Thyroid gland (tissue), 4 donors: ENCODE measurements at places on chromosomes 3 and 15.

GRCh38 chr3:70740872-70741271 is 428.4 kb upstream of the MDFIC2 start:
- DNase-seq: no peak

DNA sequence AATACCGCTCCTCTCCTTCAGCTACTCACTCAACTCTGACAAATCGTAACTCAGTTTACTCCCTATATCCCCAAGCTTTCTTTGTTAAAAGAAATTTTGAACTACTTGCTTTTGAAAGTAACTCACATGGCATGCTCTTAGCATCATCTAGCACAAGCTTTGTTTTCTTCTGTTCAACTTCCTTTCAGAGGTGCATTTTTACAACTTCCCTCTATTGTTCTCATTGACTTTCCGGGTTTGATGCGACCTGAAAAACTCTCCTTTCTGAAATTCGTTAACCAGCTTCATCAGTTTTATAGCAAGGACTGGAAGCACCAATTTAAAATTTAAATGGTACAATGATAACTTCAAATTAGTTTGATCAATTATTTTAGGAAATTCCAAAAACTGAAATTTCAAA is 629.5 kb upstream of the TGFBR2 start:
- DNase-seq: no peak

DNA sequence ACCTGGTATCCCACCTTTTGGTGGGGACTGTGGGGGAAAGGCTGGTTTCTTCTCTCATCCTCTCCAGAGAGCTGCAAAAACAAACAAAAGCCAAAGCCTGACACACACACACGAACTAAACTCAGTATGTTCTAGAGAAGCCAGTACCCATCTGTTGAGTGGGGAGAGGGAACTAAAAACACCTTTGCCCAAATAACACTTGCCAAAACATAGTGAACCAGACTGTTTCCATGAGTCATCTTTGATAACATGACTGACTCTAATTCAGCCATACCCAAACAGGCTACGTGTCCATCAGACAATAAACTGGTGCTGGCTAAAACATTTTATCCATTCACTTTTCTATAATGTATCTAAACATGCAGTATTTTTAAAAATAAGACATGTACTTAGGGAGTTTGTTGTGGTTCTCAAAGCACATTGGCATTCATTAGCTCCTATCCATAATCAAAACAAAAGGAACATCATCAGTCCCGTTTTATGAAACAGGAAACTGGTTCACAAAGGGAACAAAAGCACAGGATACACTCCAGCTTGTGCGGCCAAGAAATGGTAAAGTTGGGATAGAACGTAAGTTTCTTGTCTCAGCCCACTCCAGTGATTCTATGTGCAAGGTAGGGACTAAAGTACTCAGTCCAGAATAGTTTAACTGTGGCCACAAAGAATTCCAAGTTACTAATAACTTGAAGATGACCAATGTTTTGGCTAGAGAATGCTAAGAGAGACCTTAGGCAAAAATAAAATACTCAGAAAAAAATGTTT is 16.1 kb downstream of the LYSMD2 start:
- DNase-seq: no peak

- no peak for DNase-seq
Measured at GRCh38 chr3:59549962-59550361, 500.1 kb upstream of the CFAP20DC start.

DNA sequence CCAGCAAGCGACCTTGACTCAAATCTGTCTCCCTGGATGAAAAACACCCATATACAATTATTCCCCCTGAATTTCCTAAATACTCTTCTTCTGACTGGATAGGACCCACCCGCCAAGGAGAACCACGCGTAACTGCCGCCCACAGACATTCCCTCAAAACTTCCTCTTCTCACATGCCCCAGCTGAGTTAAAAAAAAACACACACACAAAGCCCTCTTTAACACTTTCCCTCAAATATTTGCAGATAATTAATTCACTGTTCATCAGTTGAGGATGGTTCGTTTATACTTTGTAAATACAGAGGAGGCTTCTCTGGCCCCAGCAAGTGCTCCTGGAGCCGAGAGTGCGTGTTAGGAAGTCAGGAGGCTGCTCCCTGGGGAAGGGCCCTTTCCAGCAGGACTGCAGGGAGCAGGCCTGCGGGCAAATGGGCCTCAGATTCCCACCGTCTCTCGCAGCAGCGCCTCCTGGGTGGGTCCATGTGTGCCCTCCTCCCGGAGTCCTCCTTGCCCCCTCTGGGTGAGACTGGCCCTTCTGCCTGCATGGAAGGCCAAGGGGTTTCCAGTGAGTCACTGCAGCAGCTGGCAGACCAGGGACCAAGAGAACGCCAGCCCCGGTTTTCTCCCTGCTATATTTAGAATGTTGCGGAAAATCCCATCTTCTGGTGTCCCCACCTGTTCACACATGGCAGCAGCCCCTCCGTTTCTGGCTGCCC is 46.8 kb downstream of the MGLL start:
- DNase-seq: no peak

DNA sequence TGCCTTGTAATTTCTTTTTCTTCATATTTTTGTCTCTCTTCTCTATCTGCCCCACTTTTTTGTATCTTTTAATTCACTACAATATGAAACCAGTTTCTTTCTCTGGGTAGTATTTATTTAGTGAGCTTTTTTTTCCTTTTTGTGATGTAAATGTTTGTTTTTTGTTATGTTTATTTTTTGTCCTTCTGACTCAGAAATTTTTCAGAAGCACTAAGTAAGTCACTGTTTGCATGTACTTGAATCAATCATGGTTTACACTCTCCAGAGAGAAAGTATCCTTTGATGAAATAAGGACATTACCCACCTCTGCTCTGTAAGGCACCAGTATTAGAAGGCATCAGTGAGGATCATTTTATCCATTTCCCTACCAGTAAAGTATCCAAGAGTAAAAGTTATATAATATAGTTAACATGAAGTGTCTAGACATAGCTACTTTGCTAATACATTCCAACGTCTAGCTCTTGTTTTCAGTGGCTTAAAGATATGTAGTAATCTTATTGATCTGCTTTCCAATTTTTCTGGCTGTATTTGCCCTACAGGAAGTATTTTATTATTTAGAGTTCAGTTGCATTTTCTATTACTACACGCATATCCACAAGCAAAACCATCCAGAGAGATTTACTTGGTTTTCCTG is 25.4 kb downstream of the FILIP1L start:
- DNase-seq: no peak

GRCh38 chr15:94383706-94384105 is 152.3 kb downstream of the MCTP2 start:
- DNase-seq: no peak

DNA sequence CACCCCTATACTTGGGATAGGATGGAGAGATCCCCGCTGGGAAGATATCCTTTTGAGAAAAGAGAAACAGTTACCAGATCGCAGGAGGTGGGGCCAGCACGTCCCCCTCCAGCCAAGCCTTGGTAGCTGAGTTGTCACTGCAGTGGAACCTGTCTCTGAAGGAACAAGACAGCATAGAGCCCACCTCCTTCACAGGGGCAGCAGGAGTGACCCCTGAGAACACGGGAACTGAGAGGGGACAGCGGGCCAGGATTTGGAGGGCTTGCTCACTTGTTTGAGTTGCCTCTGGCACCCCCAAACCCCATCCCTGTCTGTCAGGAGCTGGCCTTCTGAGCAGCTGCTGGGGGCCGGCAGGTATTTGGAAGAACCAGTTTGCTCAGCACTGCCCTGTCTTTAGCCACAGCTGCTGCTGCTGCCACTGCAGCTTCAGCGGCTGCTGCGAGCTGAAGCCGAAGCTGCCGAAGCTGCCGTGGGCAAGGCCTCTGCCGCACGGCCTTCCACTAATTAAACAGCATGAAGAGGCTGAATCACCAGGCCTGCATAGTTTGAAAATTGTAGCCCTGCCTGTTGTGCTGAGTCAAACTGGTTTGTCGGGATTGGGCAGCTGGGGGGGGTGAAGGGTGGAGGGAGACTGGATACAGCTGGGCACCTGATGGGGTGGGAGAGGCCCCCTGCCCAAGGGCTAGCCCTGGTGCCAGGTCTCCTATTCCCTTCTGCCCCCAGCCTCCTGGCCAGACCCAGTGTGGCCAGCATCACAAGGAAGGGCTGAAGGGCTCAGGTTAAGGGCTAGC is 4.0 kb downstream of the EPHB3 start:
- DNase-seq: peak; percentile 91

DNA sequence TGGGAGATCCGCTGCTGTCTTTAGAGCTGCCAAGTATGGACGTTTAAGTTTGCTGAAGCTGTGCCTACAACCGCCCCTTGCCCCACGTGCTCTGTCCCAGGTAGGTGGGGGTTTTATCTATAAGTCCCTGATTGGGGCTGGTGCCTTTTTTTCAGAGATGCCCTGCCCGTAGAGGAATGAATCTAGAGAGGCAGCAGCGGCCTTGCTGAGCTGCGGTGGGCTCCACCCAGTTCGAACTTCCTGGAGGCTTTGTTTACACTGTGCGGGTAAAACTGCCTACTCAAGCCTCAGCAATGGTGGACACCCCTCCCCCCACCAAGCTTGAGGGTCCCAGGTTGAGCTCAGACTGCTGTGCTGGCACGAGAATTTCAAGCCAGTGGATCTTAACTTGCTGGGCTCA is 83.4 kb upstream of the FGF7 start:
- no peak for DNase-seq

- peak; percentile 72 for DNase-seq
Measured at GRCh38 chr3:88219138-88219792, 69.5 kb downstream of the C3orf38 start.

GRCh38 chr3:30527720-30528119 is 78.7 kb upstream of the TGFBR2 start:
- DNase-seq: no peak
